Mesothelial cell of epicardium (in vitro differentiated cells): ENCODE measurements at places on chromosomes 7 and 10.

DNA sequence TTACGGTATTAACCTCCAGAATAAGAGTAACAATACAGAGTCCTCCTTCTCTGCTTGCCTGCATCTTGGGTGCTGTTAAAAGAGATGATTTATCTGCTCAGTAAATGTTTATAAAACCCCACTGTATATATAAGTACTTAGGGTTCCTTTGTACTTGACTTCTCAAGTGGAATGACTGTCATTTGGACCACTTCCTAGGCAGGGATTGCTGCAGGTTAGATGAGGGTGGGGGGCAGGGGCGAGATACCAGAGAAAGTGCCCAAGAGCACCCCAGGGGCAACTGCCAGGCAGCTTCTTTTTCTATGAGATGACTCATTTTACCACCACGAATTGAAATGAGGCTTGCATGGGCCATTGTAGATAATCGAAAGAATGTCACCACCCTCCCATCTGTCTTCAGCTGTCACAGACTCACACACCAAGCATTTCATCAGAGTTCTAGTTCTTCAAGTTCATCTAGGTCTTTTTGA, 421.9 kb upstream of the GALNT17 start:
- DNase-seq = no peak

- DNase-seq = no peak
Measured at GRCh38 chr10:63123727-63124362, 9.3 kb upstream of the NRBF2 start.

- DNase-seq = peak; percentile 27
Measured at GRCh38 chr10:47238331-47239095, 61.5 kb upstream of the GDF10 start.

- no peak for DNase-seq
Measured at GRCh38 chr10:116272440-116273283, at the start of gene GFRA1. Gene GFRA1, minus strand, starts transcription at chr10:116273206. Its CDS starts 1,177 bp downstream, at chr10:116272029.

- no peak for DNase-seq
Measured at GRCh38 chr7:99615989-99616358, 772 bp upstream of the ZSCAN25 start.

DNA sequence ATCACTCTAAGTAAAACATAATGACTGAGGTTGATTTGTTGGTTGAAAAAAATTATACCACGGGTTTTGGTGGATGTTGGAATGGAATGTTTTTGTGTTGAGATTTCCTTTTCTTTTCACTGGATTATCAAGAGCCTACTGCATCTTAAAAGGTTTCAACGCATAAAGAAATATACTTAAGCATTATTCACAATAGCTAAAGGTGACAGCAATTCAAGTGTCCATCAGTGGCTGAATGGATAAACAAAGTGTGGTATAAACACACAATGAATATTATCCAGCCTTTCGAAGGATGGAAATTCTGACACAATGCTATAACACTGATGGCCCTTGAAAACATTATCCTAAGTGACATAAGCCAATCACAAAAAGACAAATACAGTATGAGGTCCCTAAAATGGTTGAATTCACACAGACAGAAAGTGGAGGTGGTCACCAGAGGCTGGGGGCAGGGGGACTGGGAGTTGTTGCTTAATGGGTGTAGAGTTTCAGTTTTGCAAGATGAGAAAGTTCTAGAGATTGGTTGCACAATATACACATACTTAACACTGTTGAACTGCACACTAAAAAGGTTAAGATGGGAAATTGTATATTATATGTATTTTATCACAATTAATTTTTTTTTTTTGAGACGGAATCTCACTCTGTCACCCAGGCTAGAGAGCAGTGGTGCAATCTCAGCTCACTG, 122.3 kb downstream of the NRP1 start:
- DNase-seq = no peak

GRCh38 chr10:73163096-73163495, 4.7 kb downstream of the ECD start:
- DNase-seq = no peak

- DNase-seq = no peak
Measured at GRCh38 chr10:18737236-18737635, 78.0 kb downstream of the ARL5B start.

- no peak for DNase-seq
Measured at GRCh38 chr10:119333146-119333792, 125.9 kb downstream of the GRK5 start.

DNA sequence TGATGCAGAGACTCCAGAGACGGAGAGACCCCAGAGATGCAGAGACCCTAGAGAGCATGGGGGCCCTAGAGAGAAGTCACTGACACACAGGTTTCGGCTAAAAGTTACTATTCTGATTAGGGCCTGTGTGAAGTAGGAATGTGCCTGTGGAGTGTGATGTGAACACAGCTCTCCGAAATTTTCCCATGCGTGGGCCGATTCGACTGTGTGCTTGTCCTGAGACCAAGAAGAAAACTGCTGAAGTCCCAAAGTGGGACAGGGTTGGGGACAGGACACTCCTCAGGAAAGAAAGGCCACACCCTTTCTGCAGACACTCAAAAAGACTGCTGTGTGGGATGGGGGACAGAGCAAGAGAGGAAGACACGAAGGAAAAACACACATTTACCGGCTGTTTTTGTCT, 533.5 kb downstream of the PTPRN2 start:
- no peak for DNase-seq

- no peak for DNase-seq
Measured at GRCh38 chr10:7544203-7544602, 122.6 kb downstream of the ITIH5 start.

DNA sequence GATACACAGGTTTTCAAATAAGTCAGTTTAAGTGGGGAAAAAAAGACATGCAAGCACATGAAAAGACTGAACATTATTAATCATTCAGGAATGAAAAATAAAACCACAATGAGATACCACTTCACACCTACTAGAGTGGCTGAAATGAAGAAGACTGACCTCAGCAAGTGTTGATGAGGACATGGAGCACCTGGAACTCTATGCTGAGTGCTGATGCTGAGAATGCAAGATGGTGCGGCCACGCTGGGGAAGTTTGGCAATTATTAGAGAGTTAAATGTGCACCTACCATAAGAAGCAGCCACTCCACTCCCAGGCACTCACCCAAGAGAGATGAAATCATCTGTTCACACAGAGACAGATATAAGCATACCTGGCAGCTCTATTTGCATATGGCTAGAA, 32.9 kb upstream of the ELFN1 start:
- no peak for DNase-seq

- peak; percentile 90 for DNase-seq
Measured at GRCh38 chr10:133309100-133309719, 496 bp downstream of the ZNF511 start.

DNA sequence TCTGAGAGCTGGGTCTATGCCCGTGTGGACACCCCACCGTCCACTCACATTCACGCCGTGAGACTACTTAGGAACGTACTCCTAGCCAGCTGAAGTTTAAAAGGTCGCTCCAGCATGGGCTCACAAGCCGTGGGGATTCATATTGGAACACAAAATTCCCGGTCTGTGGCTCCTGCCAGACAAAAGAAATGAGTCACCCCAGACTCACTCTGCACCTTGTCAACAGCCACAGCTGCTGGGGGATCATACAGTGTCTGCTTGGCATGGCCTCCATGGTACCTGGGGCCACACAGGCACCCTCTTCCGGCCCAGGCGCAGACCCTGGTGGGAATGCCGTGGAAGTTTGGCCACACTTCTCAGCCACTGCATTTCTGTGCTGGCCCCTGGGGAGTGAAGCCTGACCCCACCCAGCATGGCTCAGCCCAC, 228.4 kb downstream of the DNAJB6 start:
- DNase-seq = no peak

- no peak for DNase-seq
Measured at GRCh38 chr7:95907337-95907736, 135.0 kb downstream of the DYNC1I1 start.

- DNase-seq = no peak
Measured at GRCh38 chr7:116951366-116952292, 1.7 kb upstream of the ST7 start.
